ENCODE measurements at places on chromosomes 1 and 21.

DNA sequence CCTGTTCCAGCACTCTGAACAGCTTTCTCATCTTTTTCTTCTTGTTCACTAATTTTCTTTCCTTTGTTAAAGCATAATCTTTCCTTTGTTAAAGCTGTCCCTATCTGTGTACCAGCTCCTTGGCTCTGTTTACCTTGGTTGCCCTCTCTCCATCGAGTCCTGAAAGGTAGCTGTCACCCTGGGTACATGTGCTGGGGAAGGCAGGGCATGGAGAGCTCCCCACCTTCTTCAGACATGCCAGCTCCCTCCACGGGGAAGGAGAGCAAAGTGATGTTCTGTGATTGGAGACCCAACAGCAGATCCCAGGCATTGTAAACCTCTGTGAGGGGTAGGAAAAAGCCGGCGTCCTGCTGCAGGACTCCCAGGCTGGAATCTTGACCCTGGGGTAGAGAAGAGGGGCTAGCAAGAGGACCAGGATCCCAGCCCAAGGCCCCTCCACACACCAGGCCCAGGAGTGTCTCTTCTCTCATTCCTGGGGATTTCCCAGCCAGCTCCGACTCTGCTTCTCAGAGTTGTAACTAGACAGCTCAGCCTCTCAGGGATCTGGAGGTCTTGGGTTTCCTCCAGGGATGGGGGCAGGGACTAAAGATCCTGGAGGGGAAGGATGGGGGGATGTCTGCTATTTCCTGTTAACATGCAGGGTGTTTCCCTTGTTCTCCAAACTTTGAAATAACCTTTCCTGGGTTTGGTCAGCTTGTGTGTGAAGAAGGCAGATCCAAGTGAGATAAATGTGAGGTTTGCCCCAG, 34.4 kb downstream of the TMCC2 start:
- DNase-seq: no peak

GRCh38 chr1:99527078-99527477, 118.8 kb upstream of the PALMD start:
- no peak for DNase-seq

DNA sequence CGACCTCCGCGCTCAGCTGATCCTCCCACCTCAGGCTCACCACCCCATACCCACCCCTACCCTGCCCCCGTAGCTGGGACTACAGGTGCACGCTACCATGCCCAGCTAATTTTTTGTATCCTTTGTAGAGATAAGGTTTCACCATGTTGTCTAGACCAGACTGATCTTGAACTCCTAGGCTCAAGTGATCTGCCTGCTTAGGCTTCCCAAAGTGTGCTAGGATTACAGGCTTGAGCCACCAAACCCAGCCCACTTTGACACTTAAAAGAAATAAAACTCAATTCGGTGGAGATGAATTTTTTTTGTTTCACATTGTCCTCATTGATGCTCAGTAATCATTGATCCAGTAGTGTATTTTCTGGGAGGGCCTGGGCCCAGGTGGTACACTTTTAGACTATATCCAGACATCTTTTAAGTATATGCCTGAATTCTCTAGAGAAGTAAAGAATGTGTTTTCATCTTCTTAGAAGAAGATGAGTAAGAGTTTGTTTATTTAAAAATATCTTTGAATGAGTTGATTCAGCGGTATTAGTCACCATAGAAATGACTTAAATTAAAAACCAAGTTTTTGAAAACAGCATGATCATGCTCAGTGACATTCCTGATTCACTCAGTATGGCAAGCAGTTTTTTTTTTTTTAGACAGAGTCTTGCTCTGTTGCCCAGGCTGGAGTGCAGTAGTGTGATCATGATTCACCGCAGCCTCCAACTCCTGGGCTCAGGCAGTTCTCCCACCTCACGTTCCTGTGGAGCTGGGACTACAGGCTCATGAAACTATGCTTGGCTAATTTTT, 57.8 kb downstream of the EPB41 start:
- DNase-seq: peak; percentile 39

- DNase-seq: no peak
Observed at GRCh38 chr1:3925256-3925655, 25.2 kb upstream of the C1orf174 start.

DNA sequence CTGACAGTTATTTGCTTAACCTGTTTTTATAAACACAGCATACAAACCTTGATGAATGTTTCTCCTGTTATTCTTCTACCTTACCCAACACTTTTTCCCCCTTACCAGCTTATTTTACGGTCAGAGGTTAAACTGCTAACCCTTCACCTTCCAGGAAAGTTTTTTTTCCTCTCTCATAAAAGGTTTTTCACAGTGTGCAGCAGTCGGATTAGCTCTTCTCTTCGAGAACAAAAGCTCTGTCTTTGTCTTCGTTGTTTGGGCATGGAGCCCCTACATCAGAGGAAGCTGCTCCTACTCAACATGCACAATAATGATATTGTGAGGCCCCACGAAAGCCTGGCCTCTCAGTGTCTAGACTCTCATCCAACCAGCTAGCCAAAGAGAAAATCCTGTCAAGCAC, 42.0 kb downstream of the DENND1B start:
- no peak for DNase-seq

DNA sequence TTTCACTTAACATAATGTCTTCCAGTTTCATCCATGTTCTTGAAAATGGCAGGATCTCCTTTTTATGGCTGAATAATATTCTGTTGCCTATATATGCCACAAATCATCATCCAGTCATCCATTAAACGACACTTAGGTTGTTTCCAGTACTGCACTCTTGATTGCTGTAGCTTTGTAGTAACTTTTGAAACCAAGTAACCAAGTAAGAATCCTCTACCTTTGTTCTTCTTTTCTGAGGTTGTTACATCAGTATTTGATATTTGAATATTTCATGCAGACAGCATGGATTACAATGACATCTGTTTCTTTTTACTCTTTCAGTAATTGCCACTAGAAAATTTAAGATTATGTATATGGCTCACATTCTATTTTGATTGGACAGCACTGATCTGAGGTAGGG, 22.1 kb upstream of the PRDM2 start:
- DNase-seq: no peak

DNA sequence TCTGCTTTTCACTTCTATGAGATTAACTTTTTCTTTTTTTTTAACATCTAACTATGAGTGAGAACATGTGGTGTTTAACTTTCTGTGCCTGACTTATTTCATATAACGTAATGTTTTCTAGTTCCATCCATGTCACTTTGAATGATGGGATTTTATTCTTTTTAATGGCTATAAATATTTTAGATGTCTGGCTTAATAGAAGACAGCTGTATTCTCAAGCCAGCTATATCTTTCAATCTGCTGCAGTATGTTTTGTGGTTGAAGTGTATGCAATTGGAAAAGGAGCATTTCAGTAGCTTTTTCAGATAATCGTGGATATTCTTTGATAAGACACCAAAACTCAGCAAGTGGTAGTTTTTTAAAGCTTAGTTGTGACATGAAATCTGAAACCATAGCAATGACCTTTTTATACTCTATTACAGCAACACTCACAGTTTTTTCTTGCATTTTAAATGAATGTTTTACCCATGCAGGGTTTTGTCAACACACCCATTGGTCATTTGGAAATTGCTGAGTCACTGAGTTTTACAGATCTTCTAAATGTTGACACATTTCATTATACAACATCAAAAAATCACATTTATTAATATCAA, 5.7 kb upstream of the SVBP start:
- DNase-seq: peak; percentile 10

- DNase-seq: no peak
Observed at GRCh38 chr21:32364387-32364786, 28.4 kb downstream of the URB1 start.

DNA sequence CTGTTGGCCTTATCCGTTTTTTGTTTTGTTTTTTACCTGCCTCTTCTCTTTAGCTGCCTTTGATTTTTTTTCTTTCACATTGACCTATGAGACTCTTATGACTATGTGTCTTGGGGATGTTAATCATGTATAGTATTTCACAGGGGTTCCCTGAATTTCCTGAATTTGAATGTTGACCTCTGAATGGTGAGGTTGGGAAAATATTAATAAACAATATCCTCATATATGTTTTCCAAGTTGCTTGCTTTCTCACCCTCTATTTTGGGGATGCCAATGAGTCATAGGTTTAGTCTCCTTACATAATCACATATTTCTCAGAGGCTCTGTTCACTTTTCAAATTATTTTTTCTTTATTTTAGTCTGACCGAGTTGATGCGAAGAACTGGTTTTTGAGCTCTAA, 29.6 kb downstream of the GBP5 start:
- DNase-seq: no peak

- no peak for DNase-seq
Observed at GRCh38 chr1:198444792-198445191, 95.7 kb downstream of the ATP6V1G3 start.

DNA sequence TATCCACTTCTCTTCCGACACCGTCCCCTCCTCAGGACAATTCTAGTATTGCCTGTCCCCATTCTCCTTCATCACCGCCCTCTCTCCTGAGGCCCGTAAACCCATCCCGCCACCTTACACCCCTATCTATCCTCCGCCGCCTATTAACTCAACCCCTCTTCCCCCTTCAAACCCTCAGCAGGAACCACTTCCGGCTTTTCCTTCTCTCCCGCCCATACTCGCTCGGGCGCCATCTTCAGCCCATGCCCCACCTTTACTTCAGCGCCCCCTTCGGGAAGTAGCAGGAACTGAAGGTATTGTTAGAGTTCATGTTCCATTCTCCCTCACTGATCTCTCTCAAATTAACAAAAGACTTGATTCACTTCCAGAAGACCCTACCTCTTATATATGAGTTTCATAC, 31.6 kb downstream of the VN1R5 start:
- no peak for DNase-seq

DNA sequence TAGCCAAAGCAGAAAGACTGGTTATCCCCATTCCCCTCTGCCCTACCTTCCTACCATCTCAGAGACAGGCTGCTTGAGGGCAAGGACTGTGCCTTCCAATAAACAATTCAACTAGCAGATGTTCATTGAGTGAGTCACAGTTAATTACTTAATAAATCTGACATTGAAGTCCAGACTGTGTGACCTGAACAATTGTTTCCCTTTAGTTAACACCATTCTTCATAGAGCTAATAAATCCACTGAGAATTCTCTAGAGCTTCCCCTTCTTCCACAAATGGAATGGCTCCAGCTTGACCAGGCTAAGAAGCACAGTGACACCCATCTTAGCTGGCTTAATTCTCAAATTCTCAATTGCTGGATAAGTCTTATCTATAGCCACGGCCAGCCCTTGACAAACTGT, 61.9 kb upstream of the GJA5 start:
- no peak for DNase-seq

DNA sequence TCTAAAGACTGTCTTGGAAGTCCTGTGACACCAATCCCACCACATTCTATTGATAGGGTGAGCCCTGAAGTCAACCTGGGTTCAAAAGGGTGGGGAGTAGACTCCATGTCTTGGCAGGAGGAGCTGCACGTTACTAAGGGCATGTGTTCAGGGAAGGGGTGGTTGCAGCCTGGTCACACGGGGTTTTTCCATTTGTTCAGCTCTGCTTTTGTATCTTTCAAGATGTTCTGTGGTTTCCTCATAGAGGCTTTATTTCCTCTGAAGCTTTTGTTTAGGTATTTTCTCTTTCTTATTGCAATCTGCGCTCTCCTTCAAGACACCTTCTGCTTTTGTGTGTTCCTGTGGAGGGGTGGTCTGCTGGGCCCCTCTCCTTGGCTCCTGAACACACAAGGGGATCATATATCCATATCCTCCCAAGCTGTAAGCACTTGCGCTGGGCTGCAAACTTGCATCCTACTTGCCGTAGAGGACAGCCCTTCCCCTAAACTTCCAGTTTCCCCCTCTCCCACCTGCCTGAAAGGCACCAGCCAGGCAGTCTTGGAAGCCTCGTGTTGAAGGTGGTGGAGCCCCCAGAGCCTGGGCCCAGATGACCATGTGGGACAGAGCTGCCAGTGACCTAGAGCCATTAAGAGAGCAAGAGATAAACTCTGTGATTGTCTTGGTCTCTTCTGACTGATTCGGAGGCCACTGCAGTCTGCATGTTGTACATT, 62.5 kb upstream of the TRAPPC10 start:
- DNase-seq: no peak

DNA sequence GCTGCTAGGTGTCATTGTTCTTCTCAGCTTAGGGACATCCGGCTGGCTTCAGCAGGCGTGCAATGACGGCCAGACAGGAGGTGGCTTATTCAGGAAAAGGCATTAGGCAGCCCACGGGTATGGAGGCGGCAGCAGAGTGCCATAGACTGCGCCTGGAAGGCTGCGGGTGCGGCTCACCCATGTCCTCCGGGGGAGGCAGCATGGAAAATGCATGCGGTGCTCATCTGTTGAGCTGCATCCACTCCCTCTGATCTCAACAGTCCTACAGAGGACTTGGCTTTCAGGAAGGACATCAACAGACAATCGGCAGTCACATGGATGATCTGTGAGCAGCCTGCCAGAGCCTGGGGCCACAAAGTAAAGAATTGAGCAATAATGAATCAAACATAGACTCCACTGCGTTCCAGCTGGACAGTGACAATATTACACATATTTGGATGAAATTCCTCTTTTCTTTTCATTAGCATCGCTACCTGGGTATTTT, 42.9 kb downstream of the UMODL1 start:
- no peak for DNase-seq

DNA sequence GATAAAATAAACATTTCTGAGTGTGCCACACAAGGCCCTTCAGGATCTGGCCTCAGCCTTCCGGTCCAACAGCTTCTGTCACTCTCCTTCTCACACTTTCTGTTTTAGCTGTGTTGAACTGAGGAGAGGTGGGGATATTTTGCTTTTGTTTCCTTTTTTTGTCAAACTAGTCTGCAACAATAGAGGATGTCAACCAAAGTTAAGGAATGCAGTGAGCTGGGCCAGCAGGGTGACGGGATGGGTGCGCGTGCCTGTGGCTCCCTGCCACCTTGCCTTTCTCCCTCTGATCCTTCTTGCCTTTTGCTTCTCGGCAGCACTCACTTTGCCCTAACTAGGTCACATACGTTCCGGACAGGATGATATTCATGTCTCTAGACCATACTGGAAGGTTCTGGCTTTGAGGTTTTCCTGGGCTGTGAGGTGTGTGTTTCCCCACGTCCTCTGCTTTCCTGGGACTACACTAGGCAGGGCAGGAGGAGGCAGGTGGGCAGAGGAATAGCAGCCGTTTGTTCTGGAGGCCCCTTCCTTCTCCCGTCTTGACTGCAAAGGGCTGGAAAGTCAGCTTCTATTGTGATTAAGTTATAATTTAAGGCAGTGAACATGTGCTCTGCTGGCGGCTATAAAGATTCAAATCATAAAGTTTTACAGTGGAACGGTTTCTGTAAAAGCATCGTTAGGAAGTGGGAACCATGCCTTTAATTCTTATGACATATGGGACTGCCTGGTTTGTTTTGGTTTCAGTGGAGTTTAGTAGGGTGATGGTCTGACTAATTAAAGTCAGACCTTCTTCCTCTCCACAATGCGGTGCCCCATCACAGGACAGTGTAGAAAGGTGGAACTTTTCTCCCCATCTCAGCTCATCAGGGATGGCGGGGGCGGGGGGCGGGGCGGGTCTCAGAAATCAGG, 67.8 kb downstream of the RNF220 start:
- no peak for DNase-seq

- no peak for DNase-seq
Observed at GRCh38 chr1:89762386-89762778, 58.5 kb upstream of the LRRC8D start.

- peak; percentile 22 for DNase-seq
Observed at GRCh38 chr1:16167331-16168143, 11.7 kb upstream of the EPHA2 start.

All from activated CD4-positive, alpha-beta T cell treated with anti-CD3 and anti-CD28 coated beads, Interleukin-2, amount 50 U/mL, for 16 hours (primary cell).